ENCODE measurements at places on chromosomes 1 and 21.

GRCh38 chr21:24955275-24955961, 651.9 kb downstream of the MRPL39 start:
- DNase-seq = no peak

DNA sequence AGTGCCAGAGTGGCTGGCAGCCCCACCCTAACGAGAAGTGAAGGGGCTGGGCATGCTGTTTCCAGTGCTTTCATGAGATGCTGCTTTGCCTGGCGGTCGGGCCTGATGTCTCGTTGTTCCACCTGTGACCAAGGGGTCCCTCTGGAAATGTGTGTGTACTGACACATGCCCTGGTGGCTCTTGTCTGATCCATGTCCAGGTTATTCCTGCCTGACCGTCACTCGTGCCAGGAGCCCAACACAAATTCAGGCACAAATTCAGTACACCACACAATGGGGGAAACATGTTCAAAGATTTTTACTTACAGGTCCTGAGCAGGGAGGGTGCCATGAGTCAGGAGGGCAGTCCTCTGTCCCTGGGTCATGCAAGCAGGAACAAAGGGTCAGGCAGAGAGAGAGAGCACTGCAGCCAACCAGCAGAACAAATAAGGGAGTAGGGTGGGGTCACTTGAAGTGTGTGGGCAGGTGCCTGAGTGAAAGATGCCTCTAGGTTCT, 76.3 kb downstream of the ADARB1 start:
- DNase-seq = no peak

DNA sequence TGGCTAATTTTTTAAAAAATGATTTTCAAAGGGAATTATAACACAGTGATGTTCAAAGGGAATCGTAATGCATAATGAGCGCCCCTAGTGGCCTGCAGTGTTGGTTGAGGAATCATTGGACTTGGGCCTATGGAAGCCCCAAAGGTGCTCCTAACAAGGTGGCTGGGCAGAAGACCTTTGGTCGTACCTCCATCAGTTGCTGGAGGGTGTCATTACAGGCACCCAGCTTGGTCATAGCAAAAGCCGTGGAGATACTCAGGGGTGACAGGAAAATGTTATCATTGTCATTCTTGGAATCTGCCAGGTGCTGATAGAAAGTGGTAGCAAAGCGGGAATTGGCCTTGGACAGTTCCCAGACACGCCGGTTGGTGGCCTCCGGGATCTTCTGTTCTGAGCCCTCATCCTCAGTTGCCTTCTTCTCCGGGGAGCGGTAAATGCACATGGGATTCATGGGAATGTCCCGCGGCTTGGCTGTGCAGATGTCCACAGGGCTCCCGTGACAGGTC, 2.7 kb downstream of the SERPINC1 start:
- no peak for DNase-seq

DNA sequence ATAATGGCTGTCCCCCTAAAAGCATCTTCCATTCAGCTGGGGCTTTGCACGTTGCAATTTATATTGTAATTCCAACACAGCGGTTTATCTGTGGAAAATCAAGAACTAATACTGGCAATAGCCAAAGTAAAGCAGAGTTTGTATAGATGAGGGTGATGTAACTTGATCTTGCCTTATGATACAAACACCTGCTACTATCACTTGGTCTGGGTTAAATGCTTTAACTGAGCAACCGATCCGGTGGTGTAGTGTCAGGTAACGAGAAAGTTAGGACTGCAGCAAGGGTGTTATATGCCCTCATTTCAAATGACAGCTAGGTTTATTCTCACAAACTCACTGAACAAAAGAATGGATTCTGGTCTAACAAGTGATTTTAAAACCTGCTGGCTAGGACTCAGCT, 47.3 kb upstream of the PLPPR4 start:
- no peak for DNase-seq

GRCh38 chr1:153773096-153773921, 1.9 kb upstream of the SLC27A3 start:
- DNase-seq = no peak

DNA sequence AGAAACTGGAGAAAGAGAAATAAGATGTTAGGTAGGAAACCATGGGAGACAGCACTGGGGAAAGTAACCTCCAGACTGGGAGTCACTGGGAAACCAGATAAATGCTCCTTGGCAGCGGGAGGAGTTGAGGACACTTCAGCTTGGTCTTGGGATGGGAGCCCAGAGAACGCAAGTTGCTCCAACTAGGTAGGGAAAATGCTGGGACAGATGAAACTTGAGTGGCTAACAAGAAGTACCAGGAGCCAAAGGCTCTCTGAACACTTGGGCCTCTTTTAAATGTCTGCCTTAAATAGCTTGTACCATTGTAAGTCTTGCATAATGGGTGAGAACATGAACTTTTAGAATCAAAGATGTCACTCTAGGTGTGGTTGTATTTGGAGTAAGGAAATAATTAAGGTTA, 3.0 kb downstream of the NMNAT1 start:
- no peak for DNase-seq

- DNase-seq = no peak
These were observed 75.7 kb upstream of the KCNJ15 start for GRCh38 chr21:38181096-38181495.

- no peak for DNase-seq
These were observed 2.0 kb downstream of the KIAA0319L start for GRCh38 chr1:35555212-35555584.

- DNase-seq = no peak
These were observed 47.1 kb downstream of the CTH start for GRCh38 chr1:70458131-70458530.

GRCh38 chr1:40932006-40932405, 47.5 kb upstream of the CTPS1 start:
- no peak for DNase-seq

Measured in stimulated activated CD4-positive, alpha-beta T cell treated with anti-CD3 and anti-CD28 coated beads, Interleukin-15, amount 100 ng/mL, for 1 hour (primary cell).